ENCODE measurements at places on chromosomes 5 and 9.

- no peak for DNase-seq
These were observed 167.1 kb upstream of the ADRA1B start for GRCh38 chr5:159749146-159749545.

DNA sequence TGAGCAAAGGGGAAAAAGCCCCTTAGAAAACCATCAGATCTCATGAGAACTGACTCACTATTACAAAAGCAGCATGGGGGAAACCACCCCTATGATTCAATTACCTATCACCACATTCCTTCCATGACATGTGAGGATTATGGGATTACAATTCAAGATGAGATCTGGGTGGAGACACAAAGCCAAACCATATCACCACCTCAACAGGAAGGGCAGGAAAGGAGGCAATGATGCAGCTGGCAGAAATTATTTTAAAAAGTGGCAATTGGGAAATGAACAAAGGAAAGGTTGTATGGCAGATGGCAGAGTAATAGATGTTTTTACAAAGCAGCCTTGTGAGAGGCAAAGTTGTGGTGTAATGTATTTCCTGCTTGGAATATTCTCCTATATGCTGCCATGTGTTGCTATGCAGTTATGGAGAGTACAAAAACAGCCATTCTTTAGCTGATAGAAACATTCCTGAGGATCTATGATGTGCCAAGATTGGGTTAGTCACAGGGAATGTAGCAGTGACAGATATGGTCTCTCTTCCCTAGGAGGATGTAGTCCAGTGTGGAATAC lies 138.8 kb downstream of the SMC2 start:
- no peak for DNase-seq

GRCh38 chr5:60630836-60631235 lies 69.1 kb downstream of the DEPDC1B start:
- DNase-seq: no peak

DNA sequence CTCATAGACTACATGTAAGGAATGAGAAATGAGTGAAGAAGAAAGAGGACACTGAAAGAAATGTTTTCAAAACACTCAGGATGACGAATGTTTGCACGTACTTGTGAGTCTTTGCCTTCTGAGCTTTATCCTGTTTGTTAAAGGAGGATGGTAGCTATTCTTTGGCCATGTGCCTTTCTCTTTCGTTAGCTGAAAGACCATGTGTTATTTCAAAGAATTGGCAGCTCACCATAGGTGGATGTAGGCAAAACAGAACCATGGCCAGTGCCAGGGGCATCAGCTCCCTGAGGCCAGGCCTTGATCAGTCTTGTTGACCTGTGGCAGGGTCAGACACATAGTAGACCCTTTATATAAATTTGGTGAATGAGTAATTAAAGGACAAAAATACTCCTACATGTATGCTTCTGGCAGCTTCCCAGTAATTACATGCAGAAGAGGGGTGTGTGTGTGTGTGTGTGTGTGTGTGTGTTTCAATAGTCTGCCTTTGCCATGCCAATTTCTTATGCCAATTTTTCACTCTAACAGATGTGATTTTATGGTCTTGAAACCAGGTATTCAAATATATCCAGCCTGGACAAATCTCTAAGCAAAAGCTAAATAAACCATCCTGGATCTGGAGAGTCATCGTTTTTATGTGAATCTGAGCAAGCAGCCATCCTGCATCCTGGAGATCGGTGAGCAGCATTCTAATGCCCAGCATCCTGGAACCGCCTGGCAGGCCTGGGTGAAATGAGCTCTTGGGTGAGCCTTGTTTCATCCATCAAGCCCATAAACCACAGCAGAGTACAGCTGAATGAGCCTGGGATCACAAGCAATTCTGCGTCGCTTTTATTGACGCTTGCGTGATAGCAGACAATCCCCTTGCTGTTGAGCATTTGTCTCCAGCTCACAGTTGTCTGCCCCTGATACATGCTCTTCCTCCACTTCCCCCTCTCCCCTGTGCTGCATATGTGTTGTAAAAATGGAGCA lies 475.4 kb downstream of the MED10 start:
- DNase-seq: no peak

GRCh38 chr5:53779541-53779981 lies 219.1 kb downstream of the NDUFS4 start:
- no peak for DNase-seq

GRCh38 chr9:125756518-125756917 lies 9.3 kb downstream of the PBX3 start:
- DNase-seq: no peak

DNA sequence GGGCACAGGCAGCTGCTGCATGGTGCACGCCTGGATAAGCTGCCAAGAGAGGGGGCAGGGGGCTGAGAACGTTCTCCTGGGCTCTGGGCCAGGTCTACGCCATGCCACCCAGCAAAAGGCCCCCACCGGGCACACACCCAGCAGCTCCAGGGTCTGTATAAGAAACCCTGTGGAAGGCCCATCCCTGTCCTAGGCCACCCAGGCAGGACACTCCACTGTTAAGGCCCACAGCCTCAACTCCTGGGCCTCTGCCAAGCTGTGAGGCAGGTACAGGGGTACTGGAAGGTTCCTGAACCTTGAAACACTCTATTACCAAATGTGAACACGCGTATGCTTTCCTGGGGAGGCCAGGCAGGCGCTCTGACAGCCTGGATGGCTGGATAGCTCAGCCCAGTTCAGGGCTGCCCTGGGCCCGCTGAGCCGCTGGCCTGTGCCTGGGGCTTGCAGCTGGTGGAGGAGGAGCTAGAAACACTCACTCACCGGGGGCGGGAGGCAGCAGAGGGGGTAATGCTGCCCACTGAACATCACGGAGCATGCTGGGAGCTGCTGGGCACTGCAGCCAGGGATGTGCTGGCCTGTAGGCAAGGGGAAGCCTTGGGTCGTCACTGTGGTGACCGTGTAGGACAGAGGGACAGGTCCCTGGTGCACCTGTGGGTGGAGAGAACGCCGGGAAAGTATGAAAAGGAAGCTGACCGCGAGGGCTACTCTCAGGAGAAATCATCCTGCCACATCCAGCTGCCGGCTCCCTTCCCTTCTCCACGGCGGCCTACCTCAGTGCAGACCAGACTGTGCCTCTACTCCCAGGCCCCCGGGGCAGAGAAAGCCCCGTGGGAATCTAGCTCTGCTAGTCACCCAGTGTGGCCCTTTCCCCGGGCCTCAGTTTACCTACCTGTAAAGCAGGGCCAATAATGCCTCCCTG lies 6.0 kb downstream of the RNF44 start:
- no peak for DNase-seq

- no peak for DNase-seq
These were observed 190.1 kb downstream of the ESM1 start for GRCh38 chr5:54795284-54795683.

- DNase-seq: no peak
These were observed 146.5 kb downstream of the PPP2R2B start for GRCh38 chr5:146731909-146732659.

DNA sequence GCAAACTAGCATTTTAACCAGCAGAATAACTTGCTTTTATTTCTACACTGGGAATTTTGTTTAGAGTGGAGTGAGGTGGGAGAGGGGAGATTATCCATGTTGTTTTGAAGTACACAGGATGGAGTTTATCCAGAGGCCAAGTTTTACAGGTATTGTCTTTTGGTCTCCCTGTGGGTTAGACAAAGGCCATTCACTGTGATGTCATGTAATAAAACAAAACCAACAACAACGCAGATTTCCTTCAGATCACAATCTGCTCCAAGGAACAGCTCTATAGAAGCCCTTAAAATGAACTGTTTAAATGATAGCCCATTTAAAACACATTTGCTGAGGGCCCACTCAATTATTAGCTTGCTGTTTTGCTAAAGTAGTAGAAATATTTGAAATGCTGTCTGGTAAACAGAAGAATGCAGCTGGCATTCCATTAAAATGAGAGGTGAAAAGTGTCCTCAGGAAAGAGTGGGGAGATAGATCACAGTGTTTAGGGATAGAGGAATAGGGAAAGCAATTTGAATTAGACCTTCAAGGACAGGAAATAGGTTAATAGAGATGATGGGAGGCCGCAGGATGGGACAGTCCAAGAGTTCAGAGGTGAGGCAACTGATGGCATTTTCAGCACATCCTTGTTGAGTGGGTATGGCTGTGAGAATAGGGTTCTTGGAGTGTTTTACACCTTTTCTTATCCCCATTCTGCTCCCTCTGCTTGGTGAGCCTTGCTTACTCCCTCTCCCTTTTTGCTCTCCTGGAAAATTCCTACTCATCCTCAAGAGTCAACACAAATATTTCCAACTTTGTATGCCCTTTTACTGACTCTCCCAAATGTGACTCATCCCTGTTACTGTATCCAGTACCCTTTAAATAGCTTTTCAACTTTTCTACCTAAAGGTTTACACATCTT lies 140.1 kb upstream of the NR3C1 start:
- no peak for DNase-seq

- no peak for DNase-seq
These were observed 26.6 kb upstream of the TRMT10B start for GRCh38 chr9:37727013-37727412.

DNA sequence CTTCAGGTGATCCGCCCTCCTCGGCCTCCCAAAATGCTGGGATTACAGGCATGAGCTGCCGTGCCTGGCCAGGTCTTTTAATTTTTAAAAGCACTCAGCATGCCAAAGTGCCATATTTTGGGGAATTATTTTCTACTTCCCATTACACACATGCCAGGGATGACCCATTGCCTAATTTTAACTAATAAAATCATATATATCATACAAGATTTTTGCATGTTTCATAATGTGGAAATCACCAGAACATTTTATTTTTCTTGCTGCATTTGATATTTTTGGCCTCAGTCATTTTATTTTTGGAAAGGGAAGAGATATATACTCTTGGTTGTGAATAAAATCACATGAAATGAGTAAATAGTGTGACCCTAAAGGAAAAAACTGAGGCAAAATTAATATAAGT lies 45.3 kb upstream of the TENT2 start:
- no peak for DNase-seq

GRCh38 chr5:160356550-160357347 lies 13.7 kb downstream of the C1QTNF2 start:
- no peak for DNase-seq
